Stimulated activated CD8-positive, alpha-beta memory T cell treated with anti-CD3 and anti-CD28 coated beads, Interleukin-7, amount 100 ng/mL, for 48 hours (primary cell): ENCODE measurements at places on chromosomes 13 and 19.

DNA sequence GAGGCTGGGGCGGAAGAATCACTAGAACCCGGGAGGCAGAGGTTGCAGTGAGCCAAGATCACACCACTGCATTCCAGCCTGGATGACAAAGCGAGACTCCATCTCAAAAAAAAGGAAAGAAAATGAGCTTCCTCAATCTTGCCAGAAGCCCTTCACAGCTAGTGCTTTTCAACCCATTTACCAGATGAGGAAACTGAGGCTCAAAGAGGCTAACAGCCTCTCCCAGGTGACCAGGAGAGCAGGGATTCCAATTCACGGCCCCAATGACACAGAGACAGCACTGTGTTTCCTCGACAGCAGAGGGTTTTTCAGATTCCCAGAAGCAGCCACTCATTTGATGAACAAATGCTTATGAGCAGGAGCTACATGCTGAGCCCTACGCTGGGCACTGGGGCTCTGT, 3.2 kb downstream of the UPK1A start:
- no peak for DNase-seq

GRCh38 chr13:51230477-51231105, 8.4 kb downstream of the FAM124A start:
- DNase-seq = no peak

DNA sequence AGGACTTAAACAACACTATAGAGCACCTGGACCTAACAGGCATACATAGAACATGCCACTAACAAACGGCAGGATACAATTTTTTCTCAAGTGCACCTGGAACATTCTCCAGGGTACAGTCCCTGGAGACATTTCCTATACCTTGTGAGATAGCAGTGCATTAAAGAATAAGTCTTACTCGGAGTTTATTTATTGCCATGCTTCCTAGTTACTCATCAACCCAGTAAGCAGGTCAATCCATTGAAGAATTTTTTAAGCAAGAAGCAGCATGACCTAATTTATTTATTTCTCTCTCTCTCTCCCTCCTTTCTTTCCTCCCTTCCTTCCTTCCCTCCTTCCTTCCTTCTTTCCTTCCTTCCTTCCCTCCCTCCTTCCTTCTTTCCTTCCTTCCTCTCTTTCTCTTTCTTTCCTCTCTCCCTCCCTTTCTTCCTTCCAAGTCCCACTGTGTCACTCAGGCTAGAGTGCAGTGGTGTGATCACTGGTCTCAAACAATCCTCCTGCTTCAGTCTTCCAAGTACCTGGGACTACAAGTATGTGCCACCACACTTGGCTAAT, 6.6 kb upstream of the TFDP1 start:
- no peak for DNase-seq

DNA sequence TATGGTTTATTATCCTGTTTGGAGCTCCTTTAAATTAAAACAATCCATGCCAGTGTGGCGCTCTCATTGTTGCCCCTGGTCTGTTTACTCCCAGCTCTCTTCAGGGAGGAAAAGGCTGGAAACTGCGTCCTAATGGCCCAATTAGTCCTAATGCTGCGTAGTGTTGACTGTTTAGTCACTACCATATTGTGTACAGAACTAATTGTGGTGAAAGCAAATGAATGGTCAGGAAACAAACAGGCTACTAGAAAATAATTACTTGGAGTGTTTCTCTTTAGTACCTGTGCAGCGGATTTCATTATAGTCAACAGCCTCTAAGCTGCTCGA, 54.5 kb upstream of the MTIF3 start:
- DNase-seq = no peak

DNA sequence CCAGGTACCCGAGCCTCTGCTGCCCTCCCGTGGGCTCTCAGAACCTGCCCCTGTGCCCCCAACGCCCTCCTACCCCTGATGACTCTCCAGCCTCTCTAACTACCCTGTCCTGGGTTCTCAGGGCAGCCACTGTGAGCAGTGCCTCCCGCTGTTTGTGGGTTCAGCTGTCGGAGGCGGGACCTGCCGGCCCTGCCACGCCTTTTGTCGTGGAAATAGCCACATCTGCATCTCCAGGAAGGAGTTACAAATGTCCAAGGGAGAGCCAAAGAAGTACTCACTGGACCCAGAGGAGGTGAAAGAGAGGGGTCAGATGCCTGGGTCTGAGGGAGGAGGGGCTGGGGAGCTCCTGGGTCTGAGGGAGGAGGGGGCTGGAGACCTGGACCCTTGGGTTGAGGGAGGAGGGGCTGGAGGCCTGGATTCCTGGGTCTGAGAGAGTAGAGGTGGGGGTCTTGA, 20.0 kb downstream of the CNFN start:
- no peak for DNase-seq

DNA sequence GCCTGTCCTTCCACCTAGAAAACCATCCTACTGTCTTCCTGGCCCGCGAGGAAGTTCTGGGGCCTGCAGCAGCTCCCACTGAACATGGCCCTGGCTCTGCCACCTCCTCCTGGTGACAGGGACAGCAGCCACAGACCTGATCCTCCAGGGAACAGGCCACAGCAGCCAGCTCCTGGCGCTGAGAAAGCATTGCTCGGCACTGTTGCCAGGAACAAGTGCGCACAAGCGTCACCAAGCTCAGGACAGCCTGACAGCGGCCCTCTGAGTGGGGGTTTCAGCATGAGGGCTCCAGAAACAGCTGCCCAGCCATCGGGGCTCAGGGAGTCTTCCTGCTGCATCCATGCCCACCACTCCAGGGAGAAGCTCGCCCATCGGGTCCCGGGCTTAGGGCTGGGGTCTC, 21.9 kb downstream of the AP3D1 start:
- DNase-seq = no peak

GRCh38 chr19:34365463-34366401, 736 bp downstream of the GPI start:
- DNase-seq = no peak

DNA sequence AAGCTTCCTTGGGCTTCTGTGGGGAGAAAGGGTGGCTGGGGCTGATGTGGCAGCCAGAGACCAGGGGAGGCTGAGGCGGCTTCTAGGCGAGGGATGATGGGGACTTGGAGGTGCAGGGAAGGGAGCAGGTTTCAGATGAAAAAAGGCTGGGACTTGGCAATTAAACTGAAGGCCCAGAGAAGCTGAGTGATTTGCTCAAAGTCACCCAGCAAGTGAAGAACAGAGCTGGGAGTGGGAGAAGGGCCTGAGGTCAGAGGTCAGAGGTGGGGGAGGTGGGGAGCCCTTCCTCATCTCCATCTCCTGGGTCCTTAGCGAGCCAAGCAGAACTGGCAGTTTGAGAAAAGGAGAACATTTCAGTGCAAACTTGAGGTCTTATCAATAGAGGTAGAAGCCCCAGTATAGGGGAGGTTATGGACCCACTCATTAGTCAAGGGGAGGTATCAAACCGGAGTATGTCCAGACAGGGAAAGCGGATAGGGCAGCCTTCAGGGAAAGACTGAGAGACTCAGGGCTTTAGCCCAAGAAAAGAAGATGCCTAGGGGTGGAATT, 49.6 kb upstream of the NFIC start:
- no peak for DNase-seq

- DNase-seq = no peak
Measured at GRCh38 chr13:52892925-52893324, 44.5 kb upstream of the PCDH8 start.

DNA sequence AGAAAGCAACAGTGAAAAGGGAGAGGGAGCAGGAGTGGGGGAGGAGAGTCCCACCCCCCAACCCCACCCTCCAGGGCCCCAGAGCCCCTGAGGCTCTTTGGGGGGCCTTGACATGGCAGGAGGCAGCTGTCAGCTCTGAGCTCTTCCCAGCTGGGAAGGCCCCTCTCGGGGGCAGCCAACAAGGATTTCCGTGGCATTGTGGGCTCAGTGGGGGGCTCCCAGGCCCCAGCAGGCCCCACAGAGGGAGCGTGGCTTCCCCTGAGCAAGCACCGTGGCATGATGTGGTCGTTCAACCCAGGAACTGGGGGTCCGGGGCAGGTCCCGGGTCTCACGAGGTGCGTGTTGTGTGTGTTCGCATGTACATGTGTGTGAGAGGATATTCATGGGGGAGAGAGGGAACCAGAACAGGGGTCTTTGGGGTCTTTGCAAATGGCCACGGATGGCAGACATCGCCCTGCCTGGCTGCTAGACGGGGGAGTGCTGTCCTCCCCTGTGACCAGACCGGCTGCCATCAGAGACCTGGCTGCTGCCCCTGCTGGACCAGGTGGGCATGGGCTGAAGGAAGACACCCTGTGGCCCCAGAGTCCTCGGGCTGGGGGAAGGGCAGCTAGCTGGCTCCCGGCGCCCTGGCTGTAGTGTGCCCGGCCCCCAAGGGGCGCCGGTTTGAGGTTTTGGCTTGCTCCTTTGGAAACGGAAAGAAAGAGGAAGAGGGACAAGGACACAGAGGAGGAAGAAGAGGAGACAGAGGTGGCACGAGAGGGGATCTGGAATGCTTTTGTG, 3.7 kb upstream of the AKAP8L start:
- DNase-seq = no peak

- no peak for DNase-seq
Measured at GRCh38 chr13:24541127-24541475, 28.5 kb upstream of the PARP4 start.

GRCh38 chr13:80921541-80921940, 580.6 kb upstream of the SPRY2 start:
- DNase-seq = no peak

GRCh38 chr13:24564881-24565280, 52.3 kb upstream of the PARP4 start:
- no peak for DNase-seq

DNA sequence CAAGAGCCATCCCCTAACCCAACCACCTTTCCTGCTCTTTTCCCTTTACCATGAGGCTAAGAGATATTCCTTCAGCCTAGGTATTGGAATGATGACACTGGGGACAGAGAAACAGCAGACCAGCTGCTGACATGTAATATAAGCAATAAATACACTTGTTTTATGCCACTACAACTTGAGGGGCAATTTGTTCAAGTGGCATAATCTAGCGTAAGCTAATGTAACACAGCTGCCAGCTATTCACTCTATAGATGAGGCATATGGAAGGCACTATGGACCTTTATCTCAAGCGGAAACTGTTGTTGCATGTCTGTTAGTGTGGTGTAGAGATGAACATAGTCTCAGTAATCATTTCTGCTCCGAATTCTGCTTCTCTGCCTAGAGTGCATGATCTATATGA, 111.1 kb downstream of the STARD13 start:
- no peak for DNase-seq

GRCh38 chr19:30359936-30360335, 12.2 kb upstream of the ZNF536 start:
- DNase-seq = no peak

- no peak for DNase-seq
Measured at GRCh38 chr19:16296713-16297112, 27.9 kb upstream of the KLF2 start.

- no peak for DNase-seq
Measured at GRCh38 chr19:48779636-48780035, 24.3 kb downstream of the FGF21 start.

GRCh38 chr13:23020246-23020843, 160.4 kb upstream of the SGCG start:
- no peak for DNase-seq

- no peak for DNase-seq
Measured at GRCh38 chr13:72180253-72180952, 313.4 kb upstream of the DACH1 start.

- no peak for DNase-seq
Measured at GRCh38 chr19:50814883-50815282, 8.7 kb downstream of the KLK1 start.

DNA sequence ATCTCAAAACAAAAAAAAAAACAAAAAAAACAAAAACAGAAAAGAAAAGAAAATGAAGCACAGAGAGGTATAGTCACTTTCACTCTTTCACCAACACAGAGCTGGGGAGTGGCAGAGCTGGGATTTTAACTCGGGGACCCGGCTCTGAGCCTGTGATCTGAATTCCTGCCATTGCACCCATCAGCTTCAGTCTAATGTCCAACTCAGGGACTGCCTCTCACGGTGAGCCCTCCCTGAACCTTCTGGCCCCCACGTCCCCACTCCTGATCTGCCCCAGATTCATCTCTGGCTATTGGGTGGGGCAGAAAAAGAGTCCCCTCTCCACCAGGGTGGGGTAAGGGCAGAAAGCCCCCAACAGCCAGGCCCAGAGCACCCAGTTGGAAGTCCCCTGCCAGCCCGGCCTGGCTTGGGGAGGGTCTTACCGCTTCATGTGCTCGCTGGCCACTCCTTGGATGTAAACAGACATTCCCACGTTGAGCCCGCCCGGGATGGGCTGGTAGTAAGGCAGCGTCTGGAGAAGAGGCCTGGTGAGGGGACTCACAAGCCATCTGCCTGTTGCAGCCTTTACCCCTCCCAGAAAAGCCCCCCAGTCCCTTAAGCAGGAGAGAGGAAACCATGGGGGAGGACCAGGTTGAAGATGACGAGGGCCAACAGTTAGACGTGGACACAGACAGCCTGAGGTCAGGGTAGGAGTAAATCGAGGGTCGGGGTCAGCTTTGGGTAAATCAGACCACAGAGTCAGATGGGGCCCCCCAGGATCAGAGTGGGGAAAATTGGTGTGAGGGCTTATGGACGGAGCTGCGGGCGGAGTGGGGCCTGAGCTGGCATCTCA, 520 bp downstream of the LGALS4 start:
- DNase-seq = no peak

DNA sequence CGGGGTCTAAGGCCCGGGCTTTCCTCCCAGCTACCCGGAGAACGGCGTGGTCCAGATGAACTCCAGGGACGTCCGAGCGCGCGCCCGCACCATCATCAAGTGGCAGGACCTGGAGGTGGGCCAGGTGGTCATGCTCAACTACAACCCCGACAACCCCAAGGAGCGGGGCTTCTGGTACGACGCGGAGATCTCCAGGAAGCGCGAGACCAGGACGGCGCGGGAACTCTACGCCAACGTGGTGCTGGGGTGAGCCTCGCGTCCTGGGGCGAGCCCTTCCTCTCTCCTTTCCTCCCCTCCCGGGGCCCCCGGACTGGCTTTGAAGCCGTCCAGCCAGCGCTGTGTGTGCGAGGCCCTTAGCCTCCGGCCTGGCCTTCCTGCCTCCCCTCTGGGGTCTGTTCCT, 23.4 kb downstream of the UHRF1 start:
- DNase-seq = no peak

- DNase-seq = no peak
Measured at GRCh38 chr19:33603377-33603776, 18.4 kb upstream of the CHST8 start.

GRCh38 chr13:49997955-49998354, 1.1 kb downstream of the TRIM13 start:
- DNase-seq = no peak

GRCh38 chr13:85261757-85262346, 537.4 kb downstream of the SLITRK6 start:
- no peak for DNase-seq

GRCh38 chr19:45180936-45181335, 2.4 kb downstream of the BLOC1S3 start:
- DNase-seq = no peak
